T-helper 1 cell treated with Interleukin-12 subunit alpha and Interleukin-12 subunit beta and Interleukin-4 antibody, amounts not matched to agents 30 ng/mL and 1 ng/mL, for 36 hours (primary cell): ENCODE measurements at places on chromosomes 1 and 21. TPM values are rescaled to one million over a fixed set of nuclear protein-coding genes. Genes with fewer than 3 reads are reported as not detected.

Gene AKR7A3
- total RNA-seq, result 1.6 and 2.0 TPM in 2 replicates

Gene AGMAT
- total RNA-seq, result 18.3 TPM in 2 replicates

Gene PTPRC
- total RNA-seq, result 762 and 773 TPM in 2 replicates

Gene TRIM17
- 1.8 and 2.4 TPM in 2 replicates for total RNA-seq

Gene KIF21B
- 92.8 and 94.7 TPM in 2 replicates for total RNA-seq

Gene SPRR2G
- not detected in 2 replicates for total RNA-seq

Gene KPRP
- total RNA-seq, result not detected in 2 replicates

Gene TNNI3K
- total RNA-seq, result not detected in 2 replicates
